Heart left ventricle (tissue), 16 donors: ENCODE measurements at places on chromosomes 12 and 14. TPM values are rescaled to one million over a fixed set of nuclear protein-coding genes. Genes with fewer than 3 reads are reported as not detected.
A peak's percentile ranks its signal among the peaks of the same experiment; 100 is the strongest.

- no peaks in the 10 kb centered on the region for H3K27me3 ChIP-seq
- no peak overlapping the region for H3K27ac ChIP-seq
- H3K36me3 ChIP-seq: no peaks in the 10 kb centered on the region
- no peak for DNase-seq
- no peaks in the 10 kb centered on the region for H3K4me1 ChIP-seq
Observed at GRCh38 chr14:68862954-68863594, 70.2 kb upstream of the ZFP36L1 start.

- no peaks in the 10 kb centered on the region for H3K27me3 ChIP-seq
- no peak overlapping the region for H3K27ac ChIP-seq
- no peak for DNase-seq
Observed at GRCh38 chr12:39780411-39780912, 160.9 kb upstream of the ABCD2 start.

- no peaks in the 10 kb centered on the region for H3K4me1 ChIP-seq
- H3K27ac ChIP-seq: no peak overlapping the region
- no peak overlapping the region for H3K4me3 ChIP-seq
- no peaks in the 10 kb centered on the region for H3K27me3 ChIP-seq
- no peak for DNase-seq
Observed at GRCh38 chr14:80055226-80055625, 156.1 kb downstream of the DIO2 start.

DNA sequence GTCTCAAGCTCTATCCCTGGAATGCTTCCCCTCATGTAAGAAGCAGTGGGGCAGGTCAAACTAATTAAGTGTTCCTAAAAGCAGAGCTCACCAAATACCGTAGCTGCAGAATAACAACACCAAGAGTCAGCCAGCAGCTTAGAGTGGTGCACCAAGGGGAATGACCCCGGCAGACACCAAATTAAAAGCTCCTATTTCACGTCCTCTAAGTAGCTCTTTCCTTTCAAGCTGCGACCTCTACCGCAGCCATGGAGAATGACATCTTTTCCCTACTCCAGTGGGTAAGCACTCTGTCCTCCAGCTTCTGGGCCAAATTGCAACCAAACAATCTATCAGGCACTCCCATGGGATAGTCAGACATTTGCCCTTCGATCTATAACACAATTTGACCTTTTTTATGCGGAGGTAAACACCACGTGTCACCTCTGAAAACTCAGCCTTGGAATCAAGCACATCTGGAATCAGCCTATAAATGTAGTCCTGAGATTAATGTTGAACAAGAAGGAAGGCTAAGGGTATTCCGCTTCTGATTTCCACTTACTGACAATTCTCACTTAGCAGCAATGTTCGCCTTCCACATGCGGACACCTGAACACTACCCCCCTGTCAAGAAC lies 67.6 kb upstream of the CDKN3 start:
- H3K4me3 ChIP-seq: no peak overlapping the region
- peak; percentile 43 for DNase-seq
- H3K36me3 ChIP-seq: no peaks in the 10 kb centered on the region
- H3K4me1 ChIP-seq: no peaks in the 10 kb centered on the region

GRCh38 chr12:75390156-75390898 lies 562 bp upstream of the GLIPR1L2 start:
- no peaks in the 10 kb centered on the region for H3K36me3 ChIP-seq
- H3K27me3 ChIP-seq: no peaks in the 10 kb centered on the region
- no peak for DNase-seq
- peaks cover 2% of the 10 kb centered on the region for H3K4me1 ChIP-seq
- peak overlapping the region; percentile 66 for H3K4me3 ChIP-seq
- H3K27ac ChIP-seq: peak overlapping the region; percentile 91

DNA sequence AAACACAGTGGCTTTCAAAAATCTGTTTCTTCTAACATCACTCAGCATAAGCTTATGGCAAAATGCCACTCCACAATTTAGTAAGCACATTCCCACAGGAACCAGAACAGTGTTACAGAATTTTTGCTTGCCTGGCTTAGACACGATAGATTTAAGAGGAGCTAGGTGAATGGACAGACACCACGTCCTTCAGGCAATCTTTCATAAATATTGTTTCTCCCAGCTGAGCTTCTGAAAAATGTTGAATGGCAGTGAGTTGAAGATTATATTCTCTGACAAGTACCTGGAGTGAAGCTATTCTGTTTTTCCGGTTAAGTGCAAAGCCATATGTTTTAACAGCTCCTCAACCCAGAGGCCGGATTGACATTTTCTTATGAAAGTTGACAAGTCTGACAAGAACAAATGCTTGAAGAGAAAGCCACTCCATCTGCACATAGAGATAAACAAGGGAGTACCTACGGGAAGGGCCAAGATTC lies 102.0 kb downstream of the FSCB start:
- no peaks in the 10 kb centered on the region for H3K27me3 ChIP-seq
- H3K27ac ChIP-seq: no peak overlapping the region
- no peaks in the 10 kb centered on the region for H3K4me1 ChIP-seq
- no peaks in the 10 kb centered on the region for H3K36me3 ChIP-seq

DNA sequence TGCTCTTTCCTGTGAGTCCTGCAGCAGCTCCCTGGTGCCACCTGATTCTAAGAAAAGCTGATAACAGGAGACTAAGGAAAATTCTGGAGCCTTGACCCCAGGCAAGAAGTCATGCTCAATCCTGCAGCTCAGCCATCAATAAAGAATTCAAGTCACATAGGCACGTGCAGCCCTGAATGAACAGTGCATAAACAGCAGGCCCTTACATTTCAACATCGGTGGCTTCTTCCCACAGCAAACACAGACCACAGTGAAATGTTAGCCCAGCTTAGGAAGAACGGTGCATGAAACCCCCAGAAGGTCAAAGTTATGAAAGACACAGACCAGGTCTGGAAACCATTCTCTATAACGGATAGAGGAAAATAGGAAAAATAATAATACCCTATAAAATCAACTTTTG lies 10.5 kb downstream of the CINP start:
- no peaks in the 10 kb centered on the region for H3K27me3 ChIP-seq
- H3K4me1 ChIP-seq: peaks cover 11% of the 10 kb centered on the region

- peak overlapping the region; percentile 68 for H3K4me3 ChIP-seq
- H3K36me3 ChIP-seq: no peaks in the 10 kb centered on the region
- H3K27ac ChIP-seq: peak overlapping the region; percentile 95
Observed at GRCh38 chr12:124927201-124928094, 13.0 kb upstream of the UBC start.

Gene MGAT4C
- total RNA-seq: 6.5 TPM

Gene BEGAIN
- 0.14 TPM for total RNA-seq

DNA sequence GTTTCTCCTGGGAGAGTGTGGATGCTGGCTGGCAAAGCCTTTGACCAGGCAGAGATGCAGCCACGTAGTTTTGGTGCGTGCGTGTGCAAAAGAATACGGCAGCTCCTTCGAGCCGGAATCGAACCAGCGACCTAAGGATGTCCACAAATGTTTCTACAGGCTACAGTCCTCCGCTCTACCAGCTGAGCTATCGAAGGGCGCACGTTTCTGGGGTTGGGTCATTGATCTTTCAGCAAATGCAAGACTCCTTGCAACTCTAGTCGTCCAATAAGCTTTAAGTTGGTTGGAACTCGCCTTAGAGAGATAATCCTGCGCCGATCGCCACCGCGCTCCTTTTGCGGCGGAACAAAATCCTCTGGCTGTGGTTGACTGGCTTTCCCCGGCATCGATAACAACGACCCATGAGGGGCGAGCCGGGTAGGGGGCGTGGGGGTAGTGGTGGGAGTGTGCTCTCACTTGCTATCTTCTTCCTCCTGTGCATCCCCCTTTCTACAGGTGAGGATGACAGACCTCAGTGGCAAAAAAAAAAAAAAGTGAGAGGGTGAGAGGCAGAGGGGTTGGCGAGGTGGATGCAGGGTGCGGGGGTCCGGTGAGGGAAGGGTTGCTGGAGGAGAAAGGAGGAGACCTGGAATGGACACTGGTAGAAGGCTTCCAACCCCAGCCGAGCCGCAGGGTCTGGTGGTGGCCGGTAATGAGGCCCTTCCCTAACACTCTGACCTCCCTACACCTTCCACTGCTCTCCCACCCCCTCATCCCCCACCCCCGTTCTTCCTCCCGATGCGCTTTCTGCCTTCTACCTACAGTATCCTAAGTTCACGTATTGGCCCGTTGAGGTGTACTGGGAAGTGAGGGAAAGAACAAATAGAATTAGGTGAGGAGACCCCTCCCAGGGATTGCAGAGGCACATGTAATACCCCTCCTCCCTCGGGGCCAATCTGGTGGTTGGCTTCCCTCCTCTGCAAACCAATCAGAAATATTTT lies 11.8 kb upstream of the OR6S1 start:
- no peak for DNase-seq
- H3K4me3 ChIP-seq: no peak overlapping the region
- peaks cover 4% of the 10 kb centered on the region for H3K4me1 ChIP-seq
- no peak overlapping the region for H3K27ac ChIP-seq
- peaks cover 39% of the 10 kb centered on the region for H3K27me3 ChIP-seq

- H3K4me1 ChIP-seq: no peaks in the 10 kb centered on the region
- H3K27ac ChIP-seq: no peak overlapping the region
- no peak for DNase-seq
- no peaks in the 10 kb centered on the region for H3K27me3 ChIP-seq
Observed at GRCh38 chr12:26100666-26101349, 24.0 kb downstream of the BHLHE41 start.

Gene NFATC4
- total RNA-seq: 16.2 TPM

DNA sequence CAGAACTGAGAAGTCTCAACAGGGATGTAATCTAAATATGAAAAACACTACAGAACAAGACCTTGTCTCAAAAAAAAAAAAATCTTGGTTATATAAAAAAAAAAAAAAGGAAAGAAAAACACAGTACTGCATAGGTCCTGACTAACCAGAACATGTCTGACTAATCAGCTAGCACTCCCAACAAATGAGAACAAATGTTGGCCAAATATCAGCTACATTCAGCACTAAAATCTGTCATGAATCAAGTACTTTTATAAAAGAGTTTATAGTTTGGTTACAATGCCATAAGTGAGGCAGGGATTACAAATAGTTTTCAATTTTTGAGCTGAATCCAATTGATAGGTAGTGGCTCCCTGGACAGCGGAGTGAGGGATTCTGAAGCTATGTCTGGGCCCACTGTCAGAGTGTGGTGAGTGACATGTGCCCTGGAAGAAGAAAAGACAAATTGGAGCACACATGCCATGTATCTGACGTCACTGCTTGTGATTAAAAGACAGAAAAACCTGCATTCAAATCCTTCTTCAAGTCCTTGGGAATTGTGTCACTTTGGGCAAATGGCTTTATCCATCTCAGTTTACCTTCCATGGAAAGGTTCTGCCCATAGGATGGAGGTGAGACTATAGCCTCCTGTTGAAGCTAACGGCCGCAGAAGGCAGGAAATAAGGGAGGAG lies 5.6 kb upstream of the FAM234B start:
- DNase-seq: no peak
- no peaks in the 10 kb centered on the region for H3K36me3 ChIP-seq
- no peaks in the 10 kb centered on the region for H3K27me3 ChIP-seq
- no peaks in the 10 kb centered on the region for H3K4me1 ChIP-seq
- H3K4me3 ChIP-seq: no peak overlapping the region
- no peak overlapping the region for H3K27ac ChIP-seq

Gene EML1
- 34.3 TPM for total RNA-seq

GRCh38 chr12:88432531-88433490 lies 147.5 kb downstream of the KITLG start:
- no peaks in the 10 kb centered on the region for H3K4me1 ChIP-seq
- DNase-seq: peak; percentile 21
- H3K36me3 ChIP-seq: no peaks in the 10 kb centered on the region
- H3K27ac ChIP-seq: peak overlapping the region; percentile 61
